ENCODE measurements at places on chromosomes 6 and 20.

GRCh38 chr6:111899531-111899930 is 26.3 kb upstream of the FYN start:
- DNase-seq, result no peak

- DNase-seq, result no peak
Observed at GRCh38 chr6:113995634-113996033, 24.7 kb upstream of the HDAC2 start.

DNA sequence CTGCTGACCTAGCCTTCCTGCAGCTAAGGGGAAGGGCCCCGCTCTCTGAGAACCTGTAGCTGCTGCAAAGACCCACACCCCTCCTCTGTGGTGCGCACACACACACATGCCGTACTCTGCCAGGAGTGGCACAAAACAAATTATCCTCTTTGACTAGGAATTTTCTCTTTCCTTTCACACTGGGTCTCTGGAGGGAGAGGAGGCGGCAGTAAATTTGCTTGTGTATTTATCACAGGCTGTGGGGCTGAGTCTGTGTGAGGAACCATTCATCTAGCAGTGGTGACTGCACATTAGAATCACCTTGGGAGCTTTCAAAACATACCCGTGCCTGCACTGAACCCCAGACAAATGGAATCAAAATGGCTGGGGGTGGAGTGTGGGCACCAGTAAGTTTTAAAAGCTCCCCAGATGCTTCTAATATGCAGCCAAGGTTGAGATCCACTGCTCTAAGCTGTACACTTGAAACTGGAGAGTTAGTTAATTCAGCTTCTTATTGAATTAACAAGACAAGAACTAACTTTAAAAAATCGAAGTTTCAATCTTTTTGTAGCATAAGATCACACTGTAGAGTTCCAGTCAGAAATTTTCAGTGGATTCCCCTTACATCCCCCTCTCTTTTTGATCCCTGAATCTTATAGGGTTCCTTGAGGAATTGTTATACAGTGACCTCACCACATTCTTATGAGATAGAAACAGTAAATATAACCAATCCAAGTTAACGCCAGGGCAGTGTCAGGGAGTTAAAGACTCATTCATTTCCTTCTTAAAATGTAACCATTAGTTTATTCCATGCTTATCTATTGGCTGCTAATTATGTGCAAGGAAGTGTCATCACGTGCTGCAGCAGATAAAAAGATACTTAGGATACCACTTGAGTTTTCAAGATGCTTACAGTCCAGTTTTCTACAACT is 29.8 kb upstream of the GMDS start:
- no peak for DNase-seq

DNA sequence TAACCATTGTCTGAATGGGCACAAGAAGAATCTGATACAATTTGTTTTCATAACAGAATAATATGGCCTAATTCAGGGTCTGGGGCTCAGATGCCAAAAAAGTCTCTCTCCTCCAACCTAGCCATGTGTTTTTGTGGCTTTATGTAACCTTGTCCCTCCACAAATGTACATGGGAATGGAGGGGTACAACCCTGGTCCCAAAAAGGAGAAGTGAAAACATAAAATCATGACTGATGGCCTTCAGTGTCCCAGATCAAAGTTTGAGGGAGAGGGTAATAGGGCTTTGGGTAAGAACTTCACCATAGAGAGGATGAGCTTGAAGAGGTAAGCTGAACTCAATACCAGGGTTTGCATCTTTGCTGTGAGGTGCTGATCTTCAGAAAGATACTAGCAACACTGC is 136.3 kb upstream of the BACH2 start:
- no peak for DNase-seq

GRCh38 chr20:56842056-56842455 is 212.9 kb downstream of the TFAP2C start:
- no peak for DNase-seq

GRCh38 chr20:36969478-36970186 is 18.1 kb upstream of the SAMHD1 start:
- DNase-seq, result no peak

DNA sequence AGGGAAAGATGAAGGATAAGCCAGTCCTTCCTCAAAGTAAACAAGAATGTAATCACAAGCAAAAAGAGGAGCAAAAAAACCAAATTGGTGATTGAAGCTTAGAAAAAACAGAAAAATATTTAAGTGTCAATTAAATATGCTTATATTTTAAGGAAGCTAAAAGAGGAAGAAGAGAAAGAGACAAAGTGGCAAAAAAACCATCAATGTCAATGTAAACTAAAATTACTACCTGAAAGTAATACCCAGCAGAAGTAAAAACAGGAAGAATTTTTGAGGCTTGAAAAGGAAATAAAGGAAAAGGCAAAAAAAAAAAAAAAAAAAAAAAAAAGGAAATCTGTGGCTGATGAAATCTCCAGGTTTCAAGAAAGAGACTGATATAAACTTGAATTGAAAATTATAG is 36.2 kb upstream of the OGFRL1 start:
- DNase-seq, result no peak

GRCh38 chr6:106659859-106660258 is 30.5 kb downstream of the QRSL1 start:
- no peak for DNase-seq

DNA sequence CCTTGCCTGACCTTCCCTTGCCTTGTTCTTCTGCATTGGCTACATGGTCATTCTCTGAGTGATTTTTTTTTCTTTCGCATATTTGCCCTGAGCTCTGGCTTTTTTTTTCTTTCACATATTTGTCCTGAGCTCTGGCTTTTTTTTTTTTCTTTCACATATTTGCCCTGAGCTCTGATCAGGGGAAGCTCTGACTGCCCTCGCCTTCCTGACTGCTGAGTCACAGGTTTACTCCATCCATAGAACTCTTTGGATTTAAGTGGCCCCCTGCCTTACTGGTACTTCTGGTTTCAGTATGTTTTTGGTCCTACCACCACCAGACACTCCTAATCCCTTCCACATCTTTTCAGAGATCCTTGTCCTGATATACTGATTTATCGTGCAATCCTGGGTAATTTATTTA is 201.1 kb downstream of the OGFRL1 start:
- DNase-seq, result no peak

GRCh38 chr6:159067334-159067733 is 22.5 kb upstream of the TAGAP start:
- no peak for DNase-seq

DNA sequence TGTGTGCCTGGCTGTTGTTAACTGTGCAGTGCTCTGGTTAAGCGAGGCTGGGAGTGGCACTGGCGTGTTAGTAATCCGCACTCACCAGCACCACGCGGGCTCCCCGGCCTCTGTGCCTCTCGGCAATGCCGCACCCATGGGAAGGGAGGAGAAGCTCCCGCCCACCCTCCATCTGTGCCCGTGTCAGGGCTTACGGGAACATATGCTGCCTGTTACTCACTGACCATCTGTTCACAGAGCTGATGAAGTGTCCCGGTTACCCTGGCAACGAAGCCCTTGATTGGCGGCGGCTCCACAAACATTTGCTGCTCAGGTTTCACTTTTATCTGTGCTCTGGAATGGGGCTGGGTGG is 114.7 kb downstream of the PSMB1 start:
- DNase-seq, result peak; percentile 14

DNA sequence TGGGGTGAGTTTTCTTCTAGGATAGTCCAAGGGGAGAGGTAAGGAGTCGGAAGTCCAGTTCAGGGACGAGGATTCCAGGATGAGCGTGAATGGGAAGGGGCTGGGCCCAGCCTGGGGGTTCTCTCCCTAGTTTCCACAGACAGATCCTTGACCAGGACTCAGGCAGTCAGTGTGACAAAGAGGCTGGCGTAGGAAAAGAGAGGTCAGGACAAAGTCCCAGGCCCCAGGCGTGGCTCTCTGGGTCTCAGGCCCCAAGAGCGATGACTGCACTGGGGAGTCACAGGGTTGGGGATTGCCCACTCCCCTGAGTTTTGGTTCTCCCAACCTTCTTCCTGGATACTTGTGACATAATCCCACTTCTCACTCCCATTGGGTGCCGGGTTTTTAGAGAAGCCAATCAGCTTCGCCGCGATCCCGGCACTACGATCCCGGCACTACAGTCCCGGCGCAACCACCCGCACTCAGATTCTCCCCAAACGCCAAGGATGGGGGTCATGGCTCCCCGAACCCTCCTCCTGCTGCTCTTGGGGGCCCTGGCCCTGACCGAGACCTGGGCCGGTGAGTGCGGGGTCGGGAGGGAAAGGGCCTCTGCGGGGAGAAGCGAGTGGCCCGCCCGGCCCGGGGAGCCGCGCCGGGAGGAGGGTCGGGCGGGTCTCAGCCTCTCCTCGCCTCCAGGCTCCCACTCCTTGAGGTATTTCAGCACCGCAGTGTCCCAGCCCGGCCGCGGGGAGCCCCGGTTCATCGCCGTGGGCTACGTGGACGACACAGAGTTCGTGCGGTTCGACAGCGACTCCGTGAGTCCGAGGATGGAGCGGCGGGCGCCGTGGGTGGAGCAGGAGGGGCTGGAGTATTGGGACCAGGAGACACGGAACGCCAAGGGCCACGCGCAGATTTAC is 46.2 kb upstream of the TRIM26 start:
- DNase-seq, result peak; percentile 24

- no peak for DNase-seq
Observed at GRCh38 chr20:32063695-32064094, 11.7 kb downstream of the HCK start.

- DNase-seq, result no peak
Observed at GRCh38 chr20:57594092-57594951, 25.9 kb downstream of the ZBP1 start.

DNA sequence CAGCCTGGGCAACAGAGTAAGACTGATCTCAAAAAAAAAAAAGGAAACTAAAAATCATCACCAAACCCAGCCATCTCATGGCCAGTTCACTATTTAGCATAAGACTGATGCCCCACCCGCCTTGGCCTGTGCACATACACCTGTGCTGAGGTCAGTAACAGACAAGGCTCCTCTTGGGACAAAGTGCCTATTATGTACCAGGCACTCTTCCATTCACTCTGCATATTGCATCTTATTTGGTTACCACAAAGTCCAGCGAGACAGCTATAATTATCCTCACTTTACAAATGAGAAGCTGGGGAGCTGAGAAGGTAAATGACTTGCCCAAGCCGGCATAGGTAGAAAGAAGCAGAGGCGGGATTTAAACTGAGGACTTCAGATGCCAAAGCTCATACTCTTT is 3.8 kb downstream of the PTPRT start:
- no peak for DNase-seq

DNA sequence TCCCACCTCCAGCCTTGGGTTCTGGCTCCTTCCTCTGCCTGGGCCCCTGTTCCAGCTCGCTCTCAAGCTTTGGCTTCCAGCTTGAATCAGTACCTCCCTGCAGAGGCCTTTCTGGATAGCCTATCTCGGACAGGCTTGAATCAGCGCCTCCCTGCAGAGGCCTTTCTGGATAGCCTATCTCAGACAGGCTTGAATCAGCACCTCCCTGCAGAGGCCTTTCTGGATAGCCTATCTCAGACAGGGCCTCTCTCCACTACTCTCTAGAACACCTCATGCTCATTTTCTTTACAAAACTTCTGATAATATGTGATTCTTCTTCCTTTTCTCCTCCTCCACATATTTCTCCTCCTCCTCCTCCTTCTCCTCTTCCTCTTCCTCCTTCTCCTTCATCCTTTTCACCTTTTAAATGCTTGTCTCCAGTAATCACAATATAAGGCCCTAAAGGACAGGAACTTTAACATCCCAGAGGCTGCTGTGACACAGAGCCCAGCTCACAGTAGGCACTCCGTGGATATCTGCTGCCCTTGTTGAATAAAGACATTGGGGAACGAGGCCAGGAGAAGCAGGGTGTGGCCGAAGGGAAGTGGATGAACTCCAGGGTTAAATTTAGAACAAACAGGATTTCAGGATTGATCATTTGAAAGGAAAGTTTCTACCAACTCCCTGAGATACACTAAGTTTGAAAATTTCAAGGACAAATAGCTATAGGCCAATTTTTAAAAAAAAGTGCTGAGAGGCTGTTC is 9.3 kb upstream of the RPS6KA2 start:
- no peak for DNase-seq

GRCh38 chr20:17916433-17916891 is 52.1 kb downstream of the SNX5 start:
- no peak for DNase-seq

GRCh38 chr6:12622566-12622965 is 94.0 kb upstream of the PHACTR1 start:
- no peak for DNase-seq

GRCh38 chr20:16548068-16548672 is 25.1 kb downstream of the KIF16B start:
- no peak for DNase-seq

DNA sequence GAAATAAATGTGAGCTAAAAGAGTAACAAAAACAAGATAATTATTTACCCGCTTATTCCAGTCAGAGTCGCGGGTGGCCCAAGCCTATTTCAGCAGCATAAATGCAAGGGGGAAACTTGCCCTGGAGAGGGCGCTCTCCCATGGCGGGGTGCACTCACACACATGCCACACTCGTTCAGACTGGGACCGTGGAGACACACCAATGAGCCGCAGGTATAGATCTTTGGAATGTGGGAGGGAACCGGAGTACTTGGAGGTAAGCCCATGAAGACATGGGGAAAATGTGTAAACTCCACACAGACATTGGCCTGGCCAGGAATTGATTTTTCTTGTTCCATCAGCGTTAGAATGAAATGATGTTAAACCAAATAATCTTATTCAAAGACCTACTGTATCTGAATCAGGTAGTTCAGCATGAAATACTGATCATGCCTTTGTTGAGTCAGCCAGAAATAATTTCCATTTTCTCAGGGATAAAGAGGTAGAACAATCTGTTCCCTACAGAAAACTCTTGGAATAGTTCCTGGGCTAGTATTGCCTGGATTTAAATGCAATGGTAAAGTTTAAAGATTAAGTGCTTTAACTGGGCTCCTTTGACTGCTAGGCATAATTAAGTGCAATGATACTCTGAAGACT is 191.5 kb downstream of the MCHR2 start:
- no peak for DNase-seq

- DNase-seq, result no peak
Observed at GRCh38 chr6:1737463-1738311, 128.0 kb downstream of the FOXC1 start.

DNA sequence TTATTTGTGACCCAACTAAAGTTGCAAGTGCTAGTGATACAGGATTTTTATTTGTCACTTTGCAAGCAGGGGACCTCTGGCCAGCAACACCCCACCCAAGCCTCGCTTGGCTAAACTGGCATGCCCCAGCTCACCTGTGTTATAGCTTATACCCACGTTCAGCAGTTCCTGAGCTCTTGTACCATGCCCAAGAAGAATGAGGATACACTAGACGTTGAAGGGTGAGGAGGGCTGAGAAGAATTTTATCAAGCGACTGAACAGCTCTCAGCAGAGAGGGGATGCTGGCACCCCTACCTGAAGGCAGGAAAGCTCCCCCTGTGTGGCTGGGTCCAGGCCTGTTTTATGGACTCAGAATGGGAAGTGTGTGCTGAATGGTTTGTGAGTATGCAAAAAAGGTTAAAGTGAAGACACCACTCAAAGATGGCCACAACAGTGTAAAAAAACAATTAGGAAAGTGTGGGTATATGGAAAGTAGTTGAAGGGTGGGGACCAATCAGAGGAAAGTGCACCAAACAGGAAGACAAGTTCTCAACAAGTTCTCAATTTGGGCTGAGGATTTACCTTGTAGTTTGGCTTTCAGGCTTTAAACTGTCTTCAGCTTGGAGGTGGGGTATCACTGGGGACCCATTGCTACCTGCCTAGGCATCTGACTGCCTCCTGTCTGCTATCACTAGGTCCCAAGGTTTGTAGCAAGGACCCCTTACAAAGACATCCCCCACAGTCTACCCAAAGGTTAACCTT is 15.0 kb downstream of the BTN2A1 start:
- DNase-seq, result no peak

GRCh38 chr6:108203189-108204112 is 37.6 kb downstream of the NR2E1 start:
- DNase-seq, result no peak

GRCh38 chr6:104031346-104031745 is 828.4 kb downstream of the HACE1 start:
- DNase-seq, result no peak
